ENCODE measurements at places on chromosomes 16 and 17.

DNA sequence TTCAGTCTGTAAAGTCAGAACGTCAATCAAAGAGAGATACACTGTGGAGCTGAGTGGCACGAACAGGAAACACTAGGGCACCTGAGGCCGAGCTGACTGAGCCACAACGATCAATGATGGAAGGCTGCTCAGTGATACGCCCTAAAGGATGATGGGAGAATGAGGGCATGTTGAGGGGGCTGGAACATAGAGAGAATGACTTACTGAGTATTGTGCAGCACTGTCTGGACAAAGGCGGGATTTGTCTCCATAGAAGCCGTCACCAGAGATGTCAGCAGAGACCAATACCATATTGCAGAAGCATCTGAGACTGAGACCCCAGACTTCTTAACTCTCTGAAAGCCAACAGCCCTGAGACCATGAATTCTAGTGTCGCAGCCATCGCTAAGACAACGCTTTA lies 33.4 kb downstream of the ZZEF1 start:
- no peak for DNase-seq

DNA sequence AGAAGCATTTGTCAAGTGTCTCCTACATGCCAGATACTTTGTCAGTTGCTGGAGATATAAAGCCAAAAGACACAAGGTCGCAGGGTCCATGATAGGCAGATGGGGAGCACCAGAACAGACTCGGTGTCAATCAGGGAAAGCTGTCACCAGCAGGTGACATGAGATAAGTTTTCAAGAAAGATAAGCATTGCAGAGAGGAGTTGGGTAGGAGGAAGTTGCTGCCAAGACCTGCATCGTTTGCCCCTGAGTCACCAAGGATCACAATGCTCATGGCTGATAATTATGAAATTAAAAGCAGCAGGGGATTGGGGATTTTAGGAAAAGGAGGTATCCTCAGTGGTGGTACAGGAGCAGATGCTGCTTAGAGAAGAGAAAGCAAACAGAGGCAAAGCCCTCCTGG lies 551.1 kb upstream of the CDH11 start:
- DNase-seq, result no peak

DNA sequence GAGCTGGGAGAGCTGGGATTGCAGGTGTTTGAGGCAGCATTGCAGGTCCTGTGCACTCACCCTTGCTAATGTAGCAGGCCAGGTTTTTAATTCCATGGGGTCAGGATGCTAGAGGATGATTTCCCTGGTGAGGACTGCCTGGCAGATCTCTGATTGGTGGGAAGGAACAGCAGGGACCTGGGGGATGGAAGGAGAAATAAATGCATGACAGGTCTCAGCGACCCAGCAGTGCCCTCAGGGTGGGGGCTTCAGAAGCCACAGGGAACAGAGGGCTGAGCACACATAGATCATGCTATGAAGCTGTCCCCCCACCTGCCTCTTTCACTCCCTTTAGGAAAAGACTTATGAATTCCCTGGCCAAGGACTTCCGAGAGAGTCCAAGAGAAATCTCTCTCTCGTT lies 255.5 kb upstream of the N4BP1 start:
- DNase-seq, result no peak

GRCh38 chr17:54537656-54538055 lies 363.0 kb upstream of the TOM1L1 start:
- DNase-seq, result no peak

DNA sequence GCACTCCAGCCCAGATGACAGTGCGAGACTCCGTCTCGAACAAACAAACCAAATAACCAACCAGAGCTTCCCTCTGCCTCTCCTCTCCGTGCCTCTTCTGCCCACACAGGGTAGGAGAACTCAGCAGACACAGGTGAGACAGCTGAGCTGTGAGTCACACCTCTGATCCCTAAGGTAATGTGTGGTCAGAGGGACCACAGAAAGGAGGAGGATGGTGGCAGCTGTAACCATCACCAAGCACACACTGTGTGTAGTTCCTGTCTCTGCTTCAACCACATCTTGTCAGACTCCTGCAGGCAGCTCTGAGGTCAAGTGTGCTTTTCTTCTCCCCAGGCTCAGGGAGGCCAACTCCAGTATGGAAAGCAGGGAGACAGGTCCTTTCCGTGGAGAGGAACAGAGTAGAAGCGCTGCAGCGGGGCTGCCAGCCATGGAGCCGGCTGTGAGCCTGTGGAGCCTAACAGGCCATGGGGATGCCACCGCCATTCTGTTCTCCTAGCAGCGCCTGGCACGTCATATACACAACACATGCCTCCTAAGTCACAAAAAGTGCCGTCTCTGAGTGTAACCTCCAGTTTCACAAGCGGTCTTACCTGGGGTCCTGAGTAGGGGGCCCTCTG lies 7.1 kb downstream of the NUDT16L1 start:
- no peak for DNase-seq

GRCh38 chr16:23055481-23055880 lies 93.8 kb downstream of the USP31 start:
- no peak for DNase-seq
